ENCODE measurements at places on chromosomes 7 and 10.

DNA sequence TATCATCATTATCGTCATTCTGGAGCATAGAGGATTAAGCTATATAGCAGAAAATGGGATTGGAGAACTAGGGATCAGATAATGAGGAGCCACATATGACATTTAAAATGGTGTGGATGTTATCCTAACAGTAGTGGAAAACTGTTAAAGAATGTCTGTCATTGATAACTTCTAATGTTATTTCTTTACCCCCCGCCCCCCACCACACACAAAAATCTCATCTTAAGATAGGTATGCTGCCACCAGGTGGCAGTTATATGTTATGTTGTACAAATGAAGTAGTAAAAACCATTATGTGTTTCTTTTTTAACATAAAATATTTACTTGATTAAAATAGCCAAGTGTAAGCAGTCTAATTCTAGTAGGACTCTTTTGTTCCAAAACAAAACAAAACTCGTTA lies 13.0 kb downstream of the AKAP9 start:
- peak; percentile 49 for ATAC-seq

- ATAC-seq: no peak
These were observed 11.0 kb downstream of the CYREN start for GRCh38 chr7:135159359-135160085.

- no peak for ATAC-seq
These were observed 119.6 kb downstream of the ZMIZ1 start for GRCh38 chr10:79188154-79188965.

DNA sequence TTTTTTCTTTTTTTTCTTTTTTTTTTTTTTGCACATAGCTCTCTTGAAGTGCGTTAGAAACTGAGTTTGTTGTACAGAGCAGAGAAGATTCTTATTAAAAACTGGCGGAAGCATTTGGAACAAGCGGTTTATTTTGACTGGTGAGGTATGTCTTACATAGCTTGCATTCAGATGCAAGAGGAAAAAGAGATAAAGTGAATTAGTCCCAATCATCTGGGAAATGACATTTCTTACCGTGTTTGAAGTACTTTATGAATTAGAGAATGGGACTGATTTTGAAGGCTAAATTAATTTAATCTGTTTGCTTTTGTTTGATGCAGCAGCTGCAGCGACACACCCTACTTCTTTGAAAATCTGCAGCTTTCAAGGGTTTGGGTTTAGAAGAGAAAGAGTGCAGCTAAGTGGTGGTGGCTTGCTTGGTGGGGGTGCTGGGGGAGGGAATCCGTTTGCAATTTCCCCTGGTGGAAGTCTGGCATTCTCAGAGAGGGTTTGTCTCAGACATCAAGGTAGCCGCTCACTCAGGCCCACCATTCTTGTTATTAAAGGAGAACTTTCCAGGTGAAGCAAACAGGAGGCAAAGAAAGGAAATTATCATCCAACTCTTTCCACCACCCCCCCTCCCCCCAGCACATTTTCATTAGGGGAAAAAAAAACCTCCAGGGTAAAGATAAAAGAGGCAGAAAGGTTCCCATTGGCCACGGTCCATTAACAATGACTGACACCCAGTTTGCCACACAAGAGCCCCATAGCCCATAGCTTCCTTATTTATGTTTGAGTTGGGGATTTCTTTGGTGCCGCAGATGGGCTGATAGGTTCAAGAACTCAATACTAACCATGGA lies 231.7 kb downstream of the SKIDA1 start:
- ATAC-seq: peak; percentile 8

- ATAC-seq: no peak
These were observed 57.1 kb downstream of the KLHDC10 start for GRCh38 chr7:130127404-130127803.

- no peak for ATAC-seq
These were observed 933.2 kb downstream of the IPMK start for GRCh38 chr10:57334523-57334922.

DNA sequence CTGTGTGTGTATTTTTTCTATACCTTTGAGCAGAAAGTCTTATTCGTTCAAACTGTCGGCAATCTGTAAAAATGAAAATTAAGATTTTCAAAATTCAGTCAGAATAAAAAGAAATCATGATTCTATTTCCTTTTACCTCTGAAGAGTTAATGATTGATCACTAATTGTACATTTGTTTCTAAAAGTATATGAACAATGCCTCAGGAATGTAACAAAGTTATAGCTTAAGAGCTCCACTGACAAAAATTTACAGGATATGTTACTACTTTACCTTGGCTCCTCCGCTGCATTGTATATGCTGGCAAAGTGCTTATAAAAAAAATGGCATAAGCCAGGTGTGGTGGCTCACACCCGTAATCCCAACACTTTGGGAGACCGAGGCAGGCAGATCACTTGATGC lies 225.7 kb downstream of the VTI1A start:
- ATAC-seq: no peak

DNA sequence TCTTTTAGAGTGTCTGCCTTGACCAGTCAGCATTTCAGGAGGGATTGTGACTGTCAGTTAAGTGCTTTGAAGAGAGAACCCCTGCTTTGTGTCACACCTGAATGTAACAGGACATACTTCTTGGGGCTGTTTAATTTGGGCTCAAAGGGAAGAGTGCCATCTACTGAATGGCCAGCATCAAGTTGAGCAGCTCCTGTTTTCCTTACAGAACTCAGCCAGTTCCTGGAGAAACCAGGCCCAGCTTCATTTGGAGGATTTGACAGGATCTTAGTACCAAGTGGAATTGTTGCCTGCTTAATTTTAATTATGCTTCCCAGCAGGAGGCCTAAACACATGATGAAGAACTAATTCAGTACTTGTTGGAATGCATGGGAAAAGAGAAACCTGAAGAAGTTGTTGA lies 8.3 kb downstream of the ADD3 start:
- ATAC-seq: peak; percentile 72

DNA sequence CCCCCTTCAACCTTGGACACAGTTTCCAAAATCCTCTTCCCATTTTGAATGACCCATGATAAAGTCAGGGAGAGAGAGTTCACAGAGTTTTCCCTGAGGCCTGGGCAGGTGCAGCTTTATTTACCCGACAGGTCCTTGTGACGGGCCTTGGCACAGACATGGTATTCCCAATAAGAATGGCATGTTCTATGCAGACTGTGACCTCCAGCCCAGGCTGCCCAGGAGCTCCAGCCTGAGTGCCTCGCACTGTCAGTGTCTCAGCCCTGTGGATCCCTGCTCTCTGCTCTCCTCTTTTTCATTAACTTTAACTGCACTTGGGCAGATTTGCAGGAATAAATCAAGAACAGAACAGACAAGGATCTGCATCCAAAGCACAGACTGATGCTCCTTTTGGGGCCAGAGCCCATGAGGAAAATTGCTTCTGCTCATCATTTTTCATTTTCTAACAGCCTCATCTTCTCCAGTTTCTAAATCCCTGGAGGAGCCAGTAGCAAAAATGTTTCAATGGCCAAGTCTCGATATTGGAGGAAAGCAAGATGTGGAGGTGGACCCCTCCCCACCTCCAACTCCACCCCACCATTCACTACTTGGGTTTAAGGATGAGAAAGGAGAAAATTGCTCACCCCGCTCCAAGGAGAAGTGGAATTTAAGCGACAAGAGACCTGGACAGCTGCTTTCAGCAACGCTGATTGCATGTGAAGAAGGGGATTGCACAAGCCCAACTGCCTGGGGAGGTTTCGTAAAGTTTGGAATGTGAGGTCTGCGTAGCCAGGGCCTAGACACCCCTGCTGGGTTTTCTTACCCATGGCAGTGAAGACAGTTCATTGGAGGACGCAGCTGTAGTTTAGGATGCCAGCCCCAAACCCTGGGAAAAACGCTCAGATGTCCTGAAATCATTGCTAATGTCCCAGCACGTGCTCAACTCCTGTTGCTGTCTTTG lies 225.9 kb downstream of the WDR11 start:
- ATAC-seq: no peak

DNA sequence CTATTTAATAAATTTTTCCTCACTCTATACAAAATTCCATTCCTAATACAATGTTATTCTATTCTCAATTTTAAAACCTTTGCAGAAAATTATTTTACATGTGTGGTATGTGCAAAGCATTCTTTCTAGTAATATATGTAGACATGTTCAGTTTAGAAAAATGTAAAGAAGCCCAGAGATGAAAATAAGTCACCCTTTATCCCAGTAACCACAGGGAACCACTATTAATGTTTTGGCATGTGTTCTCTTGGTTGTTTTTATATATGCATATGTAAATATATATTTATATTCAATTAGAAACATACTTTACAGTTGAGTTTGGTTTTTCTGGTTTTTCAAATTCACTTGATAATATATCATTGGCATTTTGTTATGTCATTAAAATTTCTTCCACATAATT lies 14.8 kb upstream of the GLCCI1 start:
- peak; percentile 58 for ATAC-seq

DNA sequence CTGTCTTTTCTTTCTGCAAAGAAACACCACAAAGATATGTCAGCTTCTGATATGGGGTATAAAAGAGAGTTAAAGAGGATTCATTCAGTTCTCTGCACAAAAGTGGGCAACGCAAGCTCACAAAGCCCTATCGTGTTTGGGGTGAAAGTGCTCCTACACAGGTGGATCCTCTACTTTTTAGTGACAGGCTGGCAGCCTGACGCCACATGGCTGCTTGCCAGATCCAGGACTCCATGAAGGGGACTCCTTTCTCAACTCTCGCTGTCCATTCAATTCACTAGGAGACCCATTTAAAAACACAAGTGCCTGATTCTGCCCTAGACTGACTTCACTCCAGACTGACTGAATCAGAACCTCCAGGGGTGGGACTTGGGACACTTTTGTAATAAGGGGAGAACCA lies 8.0 kb downstream of the PARP12 start:
- ATAC-seq: no peak

GRCh38 chr7:115008465-115009114 lies 86.7 kb downstream of the MDFIC start:
- ATAC-seq: no peak

DNA sequence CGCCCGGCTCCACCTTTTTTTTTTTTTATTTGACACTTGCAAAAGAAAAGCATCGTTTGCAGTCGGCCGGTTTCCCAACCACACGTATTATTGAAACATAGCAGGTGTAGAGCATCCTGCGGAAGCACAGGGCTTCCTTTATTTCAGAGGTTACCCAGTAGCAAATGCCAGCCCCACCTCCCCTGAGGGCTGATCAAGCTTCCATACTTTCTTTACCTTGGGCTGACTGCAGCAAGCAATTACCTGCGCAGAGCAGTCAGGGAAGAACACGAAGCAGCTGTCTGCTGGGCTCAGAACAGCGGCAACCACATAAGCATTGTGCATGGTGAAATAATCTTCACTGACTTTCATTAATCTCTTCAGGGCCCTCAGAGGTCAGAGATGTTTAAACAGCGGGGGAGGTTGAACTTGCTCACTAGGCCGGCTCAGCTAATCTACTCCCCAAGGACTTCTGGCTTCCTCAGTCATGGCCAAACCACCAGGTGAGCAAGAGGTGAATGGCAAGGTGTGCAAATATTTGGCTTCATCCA lies 784.7 kb upstream of the AUTS2 start:
- ATAC-seq: no peak

DNA sequence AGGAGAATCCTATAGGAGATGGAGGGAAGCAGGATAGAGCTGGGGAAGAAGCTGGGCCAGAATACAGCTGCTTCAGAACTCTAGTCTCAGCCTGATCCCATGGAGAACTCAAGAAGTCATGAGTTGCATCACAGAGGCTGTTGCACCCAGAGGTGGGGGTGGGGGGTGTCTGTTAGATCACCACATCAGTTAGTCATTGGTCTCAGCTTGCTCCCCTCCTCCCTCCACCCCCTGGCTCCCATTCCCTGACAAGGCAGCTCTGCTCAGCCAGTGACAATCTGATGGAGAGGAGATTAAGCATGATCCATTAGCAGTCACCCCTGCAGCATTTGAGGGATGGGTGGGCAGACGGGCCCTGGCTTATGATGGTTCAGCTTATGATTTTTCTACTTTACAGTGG lies 58.4 kb upstream of the FGL2 start:
- ATAC-seq: no peak

GRCh38 chr10:11884706-11885423 lies 61.7 kb downstream of the PROSER2 start:
- no peak for ATAC-seq

DNA sequence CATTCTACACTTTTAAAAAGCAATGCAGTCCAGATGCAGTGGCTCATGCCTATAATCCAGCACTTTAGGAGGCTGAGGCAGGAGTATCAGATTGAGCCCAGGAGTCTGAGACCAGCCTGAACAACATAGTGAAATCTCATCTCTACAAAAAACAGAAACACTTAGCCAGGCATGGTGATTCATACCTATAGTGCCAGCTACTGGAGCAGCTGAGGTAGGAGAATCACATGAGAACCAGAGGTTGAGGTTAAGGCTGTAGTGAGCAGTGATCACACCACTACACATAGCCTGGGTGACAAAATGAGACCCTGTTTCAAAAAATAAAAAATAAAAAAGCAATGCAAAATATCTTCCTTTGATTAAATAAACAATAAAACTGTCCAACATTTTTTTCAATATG lies 205.2 kb downstream of the GRM8 start:
- no peak for ATAC-seq

DNA sequence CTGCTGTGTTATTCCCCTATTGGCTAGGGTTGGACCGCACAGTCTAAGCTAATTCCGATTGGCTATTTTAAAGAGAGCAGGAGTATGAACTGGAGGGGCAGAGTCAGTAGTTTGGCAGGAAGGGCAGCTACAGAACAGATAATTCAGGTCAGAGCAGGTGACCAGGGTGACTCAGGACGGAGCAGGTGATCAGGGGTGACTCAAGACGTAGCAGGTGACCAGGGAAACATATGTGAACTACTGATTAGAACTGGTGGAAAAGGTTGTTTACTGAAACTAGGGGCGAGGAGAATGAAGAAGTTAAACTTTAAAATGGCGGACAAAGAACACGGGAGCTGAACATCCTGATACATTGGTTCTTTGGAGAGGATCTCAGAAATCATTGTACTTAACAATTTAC lies 102.3 kb downstream of the CCDC7 start:
- ATAC-seq: no peak

All from SK-N-SH treated with all-trans-retinoic acid at 6 μM for 48 hours (cell line).